SJCRH30 (cell line): ENCODE measurements at places on chromosomes 12 and 14. TPM values are rescaled to one million over a fixed set of nuclear protein-coding genes. Genes with fewer than 3 reads are reported as not detected.

GRCh38 chr14:88838015-88838414 lies 13.6 kb downstream of the TTC8 start:
- no peak overlapping the region for H3K27ac ChIP-seq
- DNase-seq, result no peak
- H3K4me3 ChIP-seq, result no peak overlapping the region
- no peaks in the 10 kb centered on the region for H3K27me3 ChIP-seq
- H3K4me1 ChIP-seq, result peaks cover 8% of the 10 kb centered on the region; the same call in 1 of the 2 replicates

- H3K27ac ChIP-seq, result no peak overlapping the region
- H3K36me3 ChIP-seq, result no peaks in the 10 kb centered on the region
- H3K4me1 ChIP-seq, result 0 out of 2 replicates have a peak, but pooled peaks cover 2% of the 10 kb centered on the region
- no peak overlapping the region for H3K4me3 ChIP-seq
- H3K27me3 ChIP-seq, result no peaks in the 10 kb centered on the region
- no peak for DNase-seq
Measured at GRCh38 chr14:77794357-77794756, 5.6 kb upstream of the ADCK1 start.

GRCh38 chr14:26121181-26121580 lies 476.7 kb downstream of the NOVA1 start:
- no peaks in the 10 kb centered on the region for H3K27me3 ChIP-seq
- no peak for DNase-seq
- H3K27ac ChIP-seq, result no peak overlapping the region
- no peaks in the 10 kb centered on the region for H3K4me1 ChIP-seq

DNA sequence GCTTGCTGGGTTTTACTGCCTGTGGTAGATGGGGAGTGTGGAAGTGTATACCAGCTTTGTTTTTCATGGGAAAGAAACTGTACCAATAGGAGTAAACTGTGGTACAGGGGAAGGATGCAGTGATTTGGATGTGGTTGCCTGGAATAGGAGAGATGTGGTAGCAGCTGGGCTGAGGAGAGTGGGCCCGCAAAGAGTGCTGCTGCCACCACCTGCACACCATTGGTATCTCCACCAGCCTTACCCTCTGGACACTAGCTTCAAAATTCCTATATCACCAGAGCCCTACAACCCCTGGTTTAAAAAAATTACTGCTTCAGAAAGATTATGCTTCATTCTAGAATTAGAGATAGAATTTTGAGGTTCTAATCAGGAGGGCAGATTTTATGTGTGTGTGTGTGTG lies 53.6 kb downstream of the AKAP6 start:
- no peaks in the 10 kb centered on the region for H3K27me3 ChIP-seq
- no peak overlapping the region for H3K27ac ChIP-seq
- DNase-seq, result peak; percentile 56
- no peaks in the 10 kb centered on the region for H3K36me3 ChIP-seq
- no peaks in the 10 kb centered on the region for H3K4me1 ChIP-seq

- no peaks in the 10 kb centered on the region; the same call in none of the 2 replicates for H3K36me3 ChIP-seq
- H3K4me3 ChIP-seq, result no peak overlapping the region
- H3K27ac ChIP-seq, result no peak overlapping the region
- H3K27me3 ChIP-seq, result no peaks in the 10 kb centered on the region
Measured at GRCh38 chr12:121513464-121514183, 67.2 kb downstream of the KDM2B start.

DNA sequence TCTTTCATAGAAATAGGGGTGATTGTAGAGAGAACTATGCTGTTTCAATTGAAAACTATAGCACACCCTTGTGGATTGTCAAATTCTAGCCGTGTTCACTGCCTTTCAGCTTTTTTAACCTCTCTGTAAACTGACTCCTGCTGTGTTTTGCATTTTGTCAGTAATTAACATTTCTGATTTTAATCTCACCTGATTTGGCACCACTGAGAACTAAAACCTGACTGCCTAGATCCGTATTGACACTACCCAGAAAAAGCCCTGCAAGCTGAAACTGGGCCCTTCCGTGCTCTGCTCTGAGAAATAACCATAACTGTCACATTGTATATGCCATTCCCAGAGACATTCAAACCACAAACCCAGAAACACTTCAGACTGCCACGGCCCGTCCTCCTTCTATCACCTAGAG lies 26.6 kb upstream of the ETV6 start:
- no peak for DNase-seq
- H3K4me1 ChIP-seq, result no peaks in the 10 kb centered on the region
- no peak overlapping the region for H3K27ac ChIP-seq
- no peaks in the 10 kb centered on the region for H3K27me3 ChIP-seq

DNA sequence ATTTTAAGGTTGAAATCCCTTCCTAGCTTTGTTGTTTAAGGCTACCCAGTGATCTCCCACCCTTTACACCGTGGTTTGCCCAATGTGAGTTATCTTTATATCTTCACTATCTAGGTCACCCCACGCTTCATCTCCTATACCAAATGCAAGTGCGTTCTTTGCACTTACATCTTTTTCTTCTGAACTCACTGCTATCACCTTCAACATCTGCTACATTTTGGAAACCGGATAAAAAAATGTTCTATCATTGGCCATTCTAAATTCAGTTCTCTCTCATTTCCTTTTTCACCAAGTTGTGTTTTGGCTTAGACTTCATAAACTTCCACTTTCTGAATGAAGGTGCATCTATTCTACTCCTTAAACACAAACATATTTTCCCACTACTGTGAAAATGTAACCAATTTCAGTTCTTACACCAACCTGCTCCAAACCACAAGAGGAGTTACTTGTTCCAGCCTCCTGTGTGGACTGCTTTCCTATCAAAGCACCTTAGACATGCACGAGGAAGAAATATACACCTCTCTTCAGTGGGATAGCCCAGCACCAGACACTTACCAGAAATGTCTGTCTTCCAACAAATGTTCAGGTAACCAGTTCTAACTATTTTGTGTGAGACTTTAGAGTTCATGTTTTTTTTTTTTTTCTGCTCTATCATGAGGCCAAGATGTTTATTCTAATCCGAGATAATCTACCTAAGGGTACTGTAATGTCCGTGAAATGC lies 21.9 kb downstream of the CLEC9A start:
- H3K4me1 ChIP-seq, result no peaks in the 10 kb centered on the region
- no peaks in the 10 kb centered on the region for H3K36me3 ChIP-seq
- no peak for DNase-seq
- no peak overlapping the region for H3K27ac ChIP-seq

NOS1 gene
- 119 and 131 TPM in 2 replicates for total RNA-seq

LRTM2 gene
- not detected in 2 replicates for total RNA-seq
